ENCODE measurements at places on chromosomes 12 and 14.
A peak's percentile ranks its signal among the peaks of the same experiment; 100 is the strongest.

GRCh38 chr12:115504306-115505290 lies 772.9 kb downstream of the MED13L start:
- DNase-seq, result no peak

DNA sequence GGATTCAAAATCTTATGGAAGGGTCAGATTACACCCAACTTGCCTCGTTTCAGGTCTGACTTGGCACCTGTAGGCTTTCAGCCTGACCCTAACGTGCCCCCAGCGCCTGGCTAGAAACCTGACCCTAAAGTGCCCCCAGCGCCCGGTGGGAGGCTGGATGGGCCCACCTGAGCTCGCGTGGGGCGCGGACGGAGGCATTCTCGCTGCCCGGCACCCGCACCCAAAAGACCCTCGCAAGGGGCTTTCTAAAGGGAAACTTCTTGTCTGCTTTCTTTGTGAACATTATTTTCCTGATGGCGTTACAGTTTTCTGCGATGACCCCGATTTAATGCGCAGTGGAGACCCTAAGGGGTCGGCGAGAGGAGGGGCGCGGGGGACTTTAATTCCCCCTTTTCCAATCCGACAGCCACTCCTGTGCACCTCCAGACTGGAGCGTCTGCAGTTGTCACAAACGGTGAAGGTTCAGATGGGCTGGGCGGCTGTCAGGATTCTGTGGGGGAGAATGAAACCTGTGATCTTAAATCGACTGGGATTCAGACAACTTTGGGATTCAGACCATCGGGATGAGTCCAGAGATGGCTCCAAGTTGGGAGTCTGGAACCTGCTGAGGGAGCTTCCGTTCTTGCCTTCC lies 751 bp upstream of the HRK start:
- DNase-seq, result no peak

- DNase-seq, result peak; percentile 61
Measured at GRCh38 chr12:27332714-27333402, at the start of gene BMAL2. TSS of gene BMAL2 (plus strand) at chr12:27332836. CDS start at chr12:27333073, 237 bp downstream.

DNA sequence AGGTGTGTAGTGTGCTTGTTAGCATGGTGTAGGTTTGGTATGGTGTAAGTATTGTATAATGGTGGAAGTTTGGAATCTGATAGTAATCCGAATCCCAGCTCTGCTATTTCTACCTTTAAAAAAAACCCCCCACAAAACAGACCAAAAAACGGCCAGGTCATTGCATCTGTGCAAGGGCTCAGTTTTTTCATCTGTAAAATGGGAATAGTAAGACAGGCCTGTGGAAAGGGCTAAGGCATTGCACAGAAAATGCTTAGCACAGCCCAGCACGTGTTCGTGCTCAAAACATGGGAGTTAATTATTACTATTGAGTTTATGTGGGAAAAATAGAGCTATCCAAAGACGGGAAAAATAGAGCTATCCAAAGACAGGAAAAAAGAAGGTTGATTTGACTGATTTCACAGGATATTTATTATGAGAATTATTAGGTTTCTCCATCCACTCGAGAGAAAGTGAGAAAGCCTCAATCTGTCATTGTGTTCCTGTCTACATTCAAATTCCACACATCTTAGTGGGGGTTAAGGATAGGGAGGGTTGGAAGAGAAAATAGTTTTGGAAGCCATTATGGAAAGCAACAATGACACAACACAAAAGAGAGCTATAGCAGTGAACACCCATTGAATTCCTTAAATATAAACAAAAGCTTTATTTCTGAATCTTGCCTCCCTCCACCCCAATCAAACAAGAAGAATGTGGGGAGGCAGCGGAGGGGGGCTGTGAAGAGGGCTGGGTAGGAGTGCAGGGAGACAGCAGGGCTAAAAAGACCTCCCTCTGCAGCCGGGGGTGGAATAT lies 126.8 kb upstream of the MAX start:
- no peak for DNase-seq

- DNase-seq, result peak; percentile 66
Measured at GRCh38 chr12:111406474-111407376, 1.0 kb downstream of the SH2B3 start.

DNA sequence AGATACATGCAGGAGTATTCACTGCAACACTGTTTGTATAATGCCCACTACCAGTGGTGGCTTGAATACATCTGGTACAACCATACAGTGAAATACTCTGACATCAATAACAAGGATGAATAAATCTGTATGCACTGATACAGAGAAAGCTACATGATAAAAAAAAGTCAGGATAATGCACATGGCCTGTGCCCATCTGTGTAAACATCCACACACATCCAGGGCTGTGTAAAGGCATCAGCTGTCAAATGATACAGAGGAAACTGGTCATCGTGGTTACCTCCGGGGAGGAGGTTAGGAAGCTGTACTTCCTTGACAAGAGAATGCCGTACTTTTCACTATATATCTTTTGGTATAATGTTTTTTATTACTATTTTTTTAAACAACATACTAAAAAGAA lies 176.6 kb downstream of the FOXN3 start:
- DNase-seq, result no peak

- no peak for DNase-seq
Measured at GRCh38 chr12:47876440-47876960, 28.3 kb downstream of the VDR start.

GRCh38 chr14:35366056-35366451 lies 38.5 kb downstream of the NFKBIA start:
- peak; percentile 47 for DNase-seq

- no peak for DNase-seq
Measured at GRCh38 chr12:15883536-15883935, 1.3 kb downstream of the STRAP start.

DNA sequence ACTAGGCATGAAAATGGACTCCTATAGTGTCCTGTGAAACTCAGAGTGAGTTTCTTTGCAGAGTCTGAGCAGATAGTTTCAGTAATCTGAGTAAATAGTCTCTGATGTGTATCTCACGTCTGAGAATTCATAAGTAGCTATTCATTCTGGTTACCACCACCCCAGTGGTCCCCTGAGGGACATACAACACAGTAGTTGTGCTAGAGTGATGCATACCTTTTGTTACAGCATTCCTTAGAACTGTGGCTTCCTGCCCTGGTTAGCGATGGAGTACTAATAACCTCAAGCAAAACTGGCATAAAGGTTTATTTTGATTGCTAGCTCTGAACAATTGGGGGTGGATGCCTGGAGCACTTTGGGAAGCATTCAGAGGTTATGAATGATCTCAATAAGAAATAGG lies 114.7 kb downstream of the DAAM1 start:
- DNase-seq, result no peak

- DNase-seq, result no peak
Measured at GRCh38 chr12:102631274-102631673, 150.9 kb upstream of the IGF1 start.

DNA sequence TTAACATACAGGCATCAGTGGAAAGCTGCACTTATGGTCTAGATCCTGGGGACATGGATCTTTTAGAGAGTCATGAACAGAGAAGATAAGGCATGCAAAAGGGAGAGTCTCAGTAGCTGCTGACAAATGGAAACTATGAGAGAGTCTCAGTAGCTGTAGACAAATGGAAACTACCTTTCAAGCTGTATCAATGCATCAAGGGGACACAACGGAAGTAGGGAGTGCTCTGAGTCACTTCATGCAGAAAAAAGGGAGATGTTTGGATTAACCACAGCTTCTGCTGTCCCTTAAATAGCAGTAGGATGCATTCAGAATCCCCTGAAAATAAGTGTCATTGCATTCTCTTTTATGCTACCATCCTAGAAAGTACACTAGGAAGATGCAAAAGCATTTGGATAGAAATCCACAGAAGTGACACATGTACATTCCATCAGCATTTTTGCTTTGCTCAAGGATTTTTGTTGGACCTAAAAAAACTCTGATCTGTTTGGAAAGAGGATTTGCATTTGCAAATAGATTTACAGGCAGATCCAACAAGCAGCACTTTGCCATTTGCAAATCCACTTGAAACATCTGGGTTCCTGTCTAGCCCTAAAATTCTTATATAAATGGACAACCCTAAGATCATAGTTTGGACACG lies 227.5 kb upstream of the LMO3 start:
- DNase-seq, result no peak

- peak; percentile 93 for DNase-seq
Measured at GRCh38 chr14:70600382-70601157, at the start of gene MED6. TSS of gene MED6 (minus strand) at chr14:70600655. CDS start at chr14:70600637, 18 bp downstream.

GRCh38 chr14:67735336-67736147 lies 33.9 kb downstream of the RDH12 start:
- DNase-seq, result no peak

DNA sequence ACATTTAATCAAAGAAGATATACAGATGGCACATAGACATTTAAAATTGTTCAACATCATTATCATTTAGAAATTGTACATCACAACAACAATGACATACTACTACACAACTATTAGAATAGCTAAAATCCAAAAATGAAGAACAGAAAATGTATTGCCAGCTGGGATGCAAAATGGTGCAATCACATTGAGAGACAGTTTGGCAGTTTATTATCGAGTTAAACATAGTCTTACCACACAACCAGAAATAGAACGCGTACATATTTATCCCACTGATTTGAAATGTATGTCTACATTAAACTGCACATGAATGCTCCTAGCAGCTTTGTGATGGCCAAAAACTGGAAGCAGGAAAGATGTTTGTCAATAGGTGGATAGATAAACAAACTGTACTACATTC lies 791.5 kb upstream of the MGAT4C start:
- no peak for DNase-seq

GRCh38 chr12:92745856-92746550 lies 43.2 kb downstream of the PLEKHG7 start:
- DNase-seq, result no peak

- no peak for DNase-seq
Measured at GRCh38 chr12:3213188-3213587, 136.0 kb downstream of the TSPAN9 start.

DNA sequence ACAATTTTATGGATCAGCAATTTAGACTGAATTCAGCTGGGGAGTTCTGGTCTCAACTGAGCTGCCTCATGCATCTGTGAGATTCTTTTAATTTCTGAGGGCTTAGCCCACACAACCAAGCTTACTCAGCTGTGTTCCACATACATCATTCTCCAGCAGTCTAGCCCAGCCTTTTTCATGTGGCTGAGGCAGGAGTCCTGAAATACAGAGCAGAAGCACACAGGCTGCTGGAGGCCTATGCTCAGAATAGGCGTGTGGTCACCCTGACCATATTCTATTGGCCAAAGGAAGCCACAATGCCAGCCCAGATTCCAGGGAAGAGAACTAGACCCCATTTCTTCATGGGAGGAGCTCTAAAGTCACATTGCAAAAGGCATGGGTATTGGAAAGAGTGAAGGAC lies 72.3 kb upstream of the DHRS4 start:
- no peak for DNase-seq

DNA sequence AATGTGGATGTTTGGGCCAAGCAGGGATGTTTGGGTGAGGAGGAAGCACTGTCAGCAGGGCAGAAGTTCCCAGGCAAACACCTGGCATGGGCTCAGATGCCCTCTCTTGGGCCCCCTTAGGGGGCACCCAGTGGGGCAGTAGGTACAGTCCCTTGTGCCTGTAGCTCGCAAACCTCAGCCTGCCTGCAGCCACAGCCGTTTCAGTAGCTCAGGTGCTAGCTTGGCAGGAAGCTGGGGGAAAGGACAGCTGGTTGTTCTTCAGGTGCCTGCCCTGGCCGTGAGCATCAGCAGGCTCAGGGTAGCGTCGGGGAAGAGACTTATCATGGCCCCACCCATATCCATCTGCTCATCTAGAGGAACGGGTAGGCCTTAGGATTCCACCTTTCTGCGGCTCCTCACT lies 67.5 kb downstream of the B4GALNT3 start:
- DNase-seq, result no peak

GRCh38 chr12:92488735-92489134 lies 214.1 kb upstream of the PLEKHG7 start:
- no peak for DNase-seq

GRCh38 chr12:27305673-27306456 lies 26.8 kb upstream of the BMAL2 start:
- DNase-seq, result no peak

- DNase-seq, result no peak
Measured at GRCh38 chr14:95065411-95065810, 91.9 kb downstream of the DICER1 start.

DNA sequence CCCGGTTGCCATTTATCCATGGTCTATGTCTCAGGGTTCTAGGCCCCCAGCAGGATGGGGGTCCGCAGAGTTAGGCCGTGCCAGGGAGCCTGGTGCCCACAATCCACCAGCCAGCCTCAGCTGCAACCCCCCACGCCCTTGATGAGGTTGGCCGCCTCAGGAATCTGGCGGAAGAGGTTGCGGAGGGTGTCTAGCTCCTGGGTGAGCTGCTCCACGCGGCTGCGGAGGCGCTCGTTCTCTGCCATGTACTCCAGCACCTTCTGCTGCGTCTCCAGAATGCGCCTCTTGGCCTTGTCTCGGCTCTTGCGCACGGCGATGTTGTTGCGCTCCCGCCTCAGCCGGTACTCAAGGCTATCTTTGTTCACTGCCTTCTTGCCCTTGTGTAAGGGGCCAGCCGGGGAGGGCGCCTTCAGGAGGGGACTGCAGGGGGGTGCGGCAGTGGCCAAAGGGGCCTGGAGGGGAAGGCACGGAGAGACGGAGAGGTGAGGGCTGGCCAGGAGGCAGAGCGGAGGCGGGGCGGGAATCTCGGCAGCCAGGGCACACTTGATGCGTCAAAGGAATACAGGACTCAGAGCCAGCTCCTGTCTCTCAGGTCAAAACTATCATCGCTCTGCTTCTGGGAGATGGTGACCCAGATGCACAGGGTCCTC lies 1.6 kb downstream of the CEBPE start:
- DNase-seq, result no peak

DNA sequence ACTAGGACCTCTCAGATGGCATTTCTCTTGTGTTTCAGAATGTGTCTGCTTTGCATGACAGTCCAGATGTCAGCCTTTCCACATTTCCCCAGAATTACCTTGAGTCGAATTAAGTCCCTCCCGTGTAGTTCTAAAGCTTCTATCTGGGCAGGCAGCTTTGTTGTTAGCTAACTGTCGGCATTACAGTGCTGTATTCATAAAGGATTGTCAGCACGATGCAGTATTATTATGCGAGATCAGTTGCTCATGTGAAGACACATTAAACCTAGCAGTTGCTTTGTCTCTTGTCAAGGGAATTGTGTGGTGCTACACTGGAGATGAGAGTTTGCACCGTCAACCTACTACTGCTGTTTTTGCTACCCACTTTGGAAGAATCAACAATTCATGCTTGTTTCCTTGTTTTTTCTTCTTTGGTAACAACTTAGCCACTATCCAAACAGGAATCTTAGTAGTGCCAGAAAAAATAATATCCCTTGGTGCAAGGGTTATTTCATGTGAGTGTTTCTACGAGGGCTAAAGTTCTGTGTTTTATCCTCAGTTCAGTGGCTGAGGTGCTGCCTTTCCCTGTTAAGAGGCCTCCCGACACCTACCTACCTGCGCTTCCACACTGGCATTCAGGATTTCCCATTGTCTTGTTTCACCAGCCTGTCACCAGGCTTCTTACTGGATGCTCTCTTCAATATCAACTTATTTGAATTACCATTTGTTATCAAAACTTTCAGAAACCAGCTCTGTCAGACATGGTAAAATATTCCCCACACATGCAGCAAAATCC lies 297.9 kb upstream of the G2E3 start:
- no peak for DNase-seq

- DNase-seq, result no peak
Measured at GRCh38 chr12:124233846-124234640, 60.9 kb upstream of the RFLNA start.

All from stimulated activated CD4-positive, alpha-beta T cell treated with anti-CD3 and anti-CD28 coated beads, Interleukin-2, amount 100 ng/mL, for 24 hours (primary cell).